ENCODE measurements at places on chromosomes 6 and 20.

DNA sequence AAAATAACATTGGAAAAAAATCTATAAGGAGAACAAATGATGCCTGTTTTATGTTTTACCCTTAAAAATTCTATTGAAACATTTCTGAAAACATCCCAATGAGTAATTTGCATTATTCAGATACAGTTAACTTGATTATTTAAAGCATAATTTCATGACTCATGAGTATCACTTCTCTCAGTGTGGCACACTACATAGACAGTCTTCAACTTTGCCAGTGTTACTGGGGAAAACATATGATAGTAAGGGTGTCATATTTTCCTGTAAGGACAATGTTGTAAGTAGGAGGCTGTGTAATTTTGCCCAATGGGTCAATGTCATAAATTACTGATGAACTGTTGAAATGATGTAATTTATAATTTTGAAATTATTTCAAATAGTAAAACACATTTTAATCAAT, 125.5 kb downstream of the PHACTR1 start:
- DNase-seq, result no peak

DNA sequence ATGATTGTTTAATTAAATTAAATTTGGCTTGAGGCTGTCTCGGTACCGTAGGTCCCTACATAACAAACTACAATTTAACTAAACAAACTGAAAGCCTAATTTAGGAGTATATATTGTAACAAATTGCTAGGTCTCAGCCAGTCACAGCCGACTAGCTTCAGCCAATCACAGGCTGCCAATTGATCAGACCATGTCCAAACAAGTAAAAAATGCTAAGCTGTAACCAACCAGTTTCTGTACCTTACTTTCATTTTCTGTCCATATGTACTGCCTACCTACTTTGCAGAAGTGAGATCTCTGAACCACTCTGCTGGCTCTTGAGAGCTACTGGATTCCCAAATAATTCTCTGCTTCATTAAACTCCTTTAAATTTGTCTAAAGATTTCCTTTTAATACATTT, 648.0 kb upstream of the GJE1 start:
- DNase-seq, result no peak

GRCh38 chr6:142307963-142308748, 6.3 kb downstream of the ADGRG6 start:
- DNase-seq, result no peak

- no peak for DNase-seq
These were observed 682 bp upstream of the ZSCAN9 start for GRCh38 chr6:28224131-28225055.

DNA sequence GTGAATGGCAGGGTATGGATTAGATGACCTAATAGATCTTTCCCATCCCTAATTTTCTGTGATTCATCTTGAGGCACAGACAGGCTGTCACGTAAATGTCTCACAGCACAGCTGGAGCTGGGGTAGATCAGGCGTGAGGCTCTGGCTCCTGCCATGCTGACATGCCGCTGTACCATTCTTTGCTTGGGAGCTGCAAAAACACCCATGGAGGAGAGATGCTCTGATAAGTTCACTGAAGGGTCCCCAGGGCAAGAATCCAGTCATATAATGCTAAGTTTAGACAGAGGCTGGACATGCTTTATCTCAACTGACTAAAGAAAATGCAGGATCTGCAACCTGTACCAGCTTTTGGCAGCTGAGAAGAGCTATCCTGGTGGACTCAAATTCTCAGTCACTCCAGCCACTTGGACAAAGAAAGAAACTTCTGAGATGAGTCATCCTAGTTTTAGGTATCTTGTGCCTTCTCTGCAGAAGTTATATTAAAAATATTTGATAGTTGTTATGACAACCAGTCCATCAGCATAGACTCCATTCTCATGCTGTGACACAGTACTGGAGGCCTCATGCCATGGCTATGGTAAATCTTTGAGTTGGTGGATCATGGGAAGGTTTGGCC, 185.1 kb upstream of the RAB32 start:
- no peak for DNase-seq

DNA sequence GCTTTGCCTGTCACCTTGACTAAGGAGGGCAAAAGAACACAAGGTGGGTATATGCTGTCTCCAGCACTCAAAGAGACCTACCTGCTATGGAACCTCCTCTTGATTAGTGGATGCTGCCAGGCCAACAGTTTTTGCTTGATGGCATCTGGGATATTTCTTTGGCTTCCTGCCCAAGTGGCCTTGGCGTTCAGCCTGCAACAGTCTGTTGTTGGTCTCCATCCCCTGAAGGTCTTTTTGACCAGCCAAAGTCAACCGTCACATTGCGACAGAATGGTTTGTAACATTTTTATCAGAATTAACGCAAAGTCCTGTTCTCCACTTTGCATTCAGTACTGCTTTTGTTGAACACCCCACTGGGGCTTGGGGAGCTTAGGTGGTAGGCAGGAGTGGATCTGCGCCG, 37.1 kb downstream of the SERPINB1 start:
- no peak for DNase-seq

GRCh38 chr20:56689318-56689717, 60.2 kb downstream of the TFAP2C start:
- DNase-seq, result no peak

DNA sequence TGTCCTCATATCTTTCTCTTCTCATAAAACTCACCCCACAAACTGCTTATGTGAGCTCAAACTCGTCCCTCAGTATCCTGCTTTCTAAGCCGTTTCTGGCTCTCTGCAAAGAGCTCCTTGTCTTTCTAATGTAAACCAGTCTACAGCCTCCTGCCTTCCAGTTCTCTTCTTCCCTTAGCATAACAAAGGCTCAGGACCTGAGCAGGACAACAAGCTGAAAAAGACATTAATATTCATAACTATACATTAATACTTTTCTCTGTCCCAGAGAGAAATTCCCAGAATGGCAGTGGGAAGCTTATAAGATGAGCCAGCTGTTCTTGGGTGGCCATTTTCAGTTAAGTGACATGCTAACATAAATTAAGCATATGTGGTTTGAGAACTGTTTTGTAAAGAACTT, 207.0 kb upstream of the TCF21 start:
- DNase-seq, result no peak

GRCh38 chr6:44475417-44475778, 87.9 kb downstream of the CDC5L start:
- no peak for DNase-seq

DNA sequence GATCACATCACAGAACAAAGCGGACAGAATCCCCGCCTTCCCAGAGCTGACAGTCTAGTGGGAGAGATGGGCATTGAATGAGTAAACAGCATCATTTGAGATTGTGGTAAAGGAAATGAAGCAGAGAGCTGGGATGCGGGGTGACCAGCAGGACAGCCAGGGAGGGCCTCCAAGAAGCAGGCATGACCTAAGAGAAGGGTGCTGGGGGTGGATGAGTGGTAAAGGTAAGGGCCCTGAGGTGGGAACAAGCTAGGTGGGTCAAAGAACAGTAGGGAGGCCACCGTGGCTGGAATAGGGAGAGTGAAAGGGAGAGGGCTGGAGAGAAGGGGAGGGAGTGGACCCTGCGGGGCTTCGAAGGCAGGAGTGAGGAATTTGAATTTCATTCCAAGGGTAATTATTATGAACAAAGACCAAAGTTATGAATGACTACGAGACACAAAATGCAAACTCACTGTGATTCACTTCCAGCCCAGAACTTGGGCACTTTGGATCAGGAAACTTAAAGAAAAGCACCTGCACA, 61.4 kb downstream of the CEBPB start:
- no peak for DNase-seq

GRCh38 chr20:9154464-9155024, 85.7 kb downstream of the PLCB4 start:
- DNase-seq, result no peak

GRCh38 chr6:41334482-41335040, 847 bp upstream of the NCR2 start:
- DNase-seq, result no peak

DNA sequence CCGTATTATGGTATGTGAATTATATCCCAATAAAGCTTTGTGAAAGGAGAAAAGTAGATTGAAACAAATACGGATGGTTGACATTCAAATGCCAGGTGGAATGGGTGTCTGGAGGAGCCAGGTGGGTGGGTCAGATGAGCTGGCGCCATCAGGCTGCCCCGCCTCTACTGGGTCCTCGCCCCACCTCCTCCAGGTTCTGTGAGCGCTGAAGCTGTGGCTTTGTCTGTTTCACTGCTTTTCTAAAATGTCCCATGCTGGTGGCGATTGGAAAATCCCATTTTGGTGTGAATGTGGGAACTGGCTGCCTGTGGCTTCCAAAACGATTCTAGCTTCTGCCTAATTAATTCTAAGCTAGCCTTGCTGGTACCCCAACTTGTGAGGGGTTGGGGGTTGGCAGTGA, 16.5 kb downstream of the DUSP22 start:
- no peak for DNase-seq

DNA sequence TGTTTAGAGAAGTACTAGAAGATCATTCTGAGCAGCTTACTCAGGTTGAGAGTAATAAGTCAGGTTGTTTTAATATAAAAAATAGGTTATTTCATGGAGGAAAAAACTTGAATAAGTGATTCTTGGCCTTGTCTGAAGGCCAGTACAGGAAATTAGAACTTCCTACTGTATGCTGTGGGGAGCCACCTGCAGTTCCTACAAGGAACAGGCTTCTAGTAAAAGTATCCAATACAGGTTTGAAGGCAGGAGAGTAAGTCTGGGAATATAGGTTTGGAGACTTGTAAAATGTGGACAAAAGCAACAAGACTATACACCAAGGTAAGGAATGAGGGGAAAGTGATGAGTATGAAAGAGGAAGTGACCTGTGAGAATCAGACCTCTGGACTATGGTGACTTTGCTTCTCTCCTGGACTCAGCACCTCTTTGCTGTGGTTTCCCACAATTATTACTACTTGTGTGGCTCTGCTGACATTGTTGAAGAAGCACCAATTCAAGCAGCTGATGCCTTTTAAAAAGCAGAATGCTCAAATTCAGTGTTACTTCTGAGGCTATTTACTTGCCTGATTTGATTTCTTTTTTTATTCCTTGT, 278.6 kb downstream of the TBC1D7 start:
- no peak for DNase-seq

GRCh38 chr6:105336986-105337385, 65.9 kb downstream of the PREP start:
- DNase-seq, result no peak

DNA sequence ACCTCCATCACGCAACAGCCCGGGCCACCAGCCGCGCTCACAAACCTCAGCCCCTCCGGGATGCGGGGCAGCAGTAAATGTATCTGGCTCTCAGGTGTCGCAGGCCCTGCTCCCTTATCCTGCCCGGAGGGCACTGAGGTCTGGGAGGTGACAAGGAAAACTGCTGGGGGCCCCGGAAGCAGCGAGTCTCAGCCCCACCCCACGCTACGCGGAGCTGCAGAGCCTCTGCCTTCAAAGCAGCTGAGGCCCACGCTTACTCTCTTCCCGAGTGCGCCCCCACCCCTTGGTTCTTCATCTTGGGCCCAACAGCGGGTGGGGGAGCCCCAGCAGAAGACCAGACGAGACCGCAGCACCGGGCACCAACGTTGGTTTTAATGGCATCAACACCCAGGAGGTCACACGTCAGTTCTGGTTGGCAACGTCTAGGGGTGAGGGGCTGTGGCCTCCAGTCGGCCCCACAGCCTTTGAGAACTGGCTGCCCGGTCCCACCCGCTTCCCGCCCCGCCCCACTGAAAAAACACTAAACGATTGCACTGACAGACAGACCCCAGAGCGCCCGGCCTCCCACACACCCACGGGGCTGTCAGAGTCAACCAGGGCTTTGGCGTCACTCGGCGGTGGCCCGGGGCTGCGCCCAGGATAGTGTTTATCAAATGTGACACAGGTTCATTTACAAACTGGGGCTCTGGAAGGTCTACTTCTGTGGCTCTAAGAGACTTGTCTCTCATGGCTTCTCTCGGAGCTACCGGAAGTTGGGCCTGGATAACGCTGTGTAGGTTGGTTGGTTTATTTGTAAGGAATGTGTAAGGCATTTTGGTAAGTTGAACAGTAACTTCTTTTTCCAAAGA, 43.7 kb downstream of the DSTN start:
- no peak for DNase-seq

- no peak for DNase-seq
These were observed 17.7 kb upstream of the DST start for GRCh38 chr6:56660381-56660730.

GRCh38 chr6:18263418-18264218, 712 bp downstream of the DEK start:
- peak; percentile 15 for DNase-seq

DNA sequence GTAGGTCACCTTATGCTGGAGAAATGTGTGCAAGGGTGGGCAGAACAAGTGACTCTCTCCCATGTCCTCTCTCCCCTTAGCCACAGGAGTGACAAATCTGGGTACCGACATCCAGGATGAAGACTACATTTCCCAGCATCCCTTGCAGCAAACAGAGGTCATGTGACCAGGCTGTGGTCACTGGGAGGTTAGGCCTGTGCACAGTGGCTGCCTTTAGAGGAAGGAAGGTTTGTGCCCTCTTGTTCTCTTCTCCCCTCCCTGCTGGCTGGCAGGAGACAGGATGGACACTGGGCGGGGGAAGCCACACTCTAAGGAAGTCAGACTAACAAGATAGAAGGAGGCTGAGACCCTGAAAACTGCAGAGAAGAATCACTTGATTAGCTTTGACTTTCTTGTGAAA, 360.2 kb downstream of the PREX1 start:
- no peak for DNase-seq

GRCh38 chr6:46581459-46582177, 71.0 kb downstream of the CYP39A1 start:
- DNase-seq, result no peak

DNA sequence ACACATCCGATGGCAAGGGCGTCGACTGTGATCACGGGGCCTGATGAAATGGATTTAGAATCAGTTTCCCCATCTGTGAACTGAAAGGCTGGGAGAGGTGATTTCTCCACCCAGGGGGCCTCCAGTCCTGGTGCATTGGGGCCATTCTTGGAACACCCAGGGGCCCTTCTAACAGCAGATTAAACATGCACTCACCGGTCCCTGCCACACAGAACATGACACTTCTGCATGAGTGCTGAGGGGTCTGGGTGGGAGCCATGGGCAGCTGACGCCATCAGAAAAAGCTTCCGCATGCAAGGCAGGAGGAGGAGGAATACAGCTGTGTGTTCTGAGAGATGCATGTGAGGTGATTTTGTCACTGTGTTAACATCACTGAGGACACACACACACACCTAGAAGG, 26.8 kb downstream of the DLL1 start:
- no peak for DNase-seq

- no peak for DNase-seq
These were observed 8.4 kb upstream of the SNX14 start for GRCh38 chr6:85602100-85602499.

All from T-helper 22 cell (primary cell).